ENCODE measurements at places on chromosomes 13 and 19.

DNA sequence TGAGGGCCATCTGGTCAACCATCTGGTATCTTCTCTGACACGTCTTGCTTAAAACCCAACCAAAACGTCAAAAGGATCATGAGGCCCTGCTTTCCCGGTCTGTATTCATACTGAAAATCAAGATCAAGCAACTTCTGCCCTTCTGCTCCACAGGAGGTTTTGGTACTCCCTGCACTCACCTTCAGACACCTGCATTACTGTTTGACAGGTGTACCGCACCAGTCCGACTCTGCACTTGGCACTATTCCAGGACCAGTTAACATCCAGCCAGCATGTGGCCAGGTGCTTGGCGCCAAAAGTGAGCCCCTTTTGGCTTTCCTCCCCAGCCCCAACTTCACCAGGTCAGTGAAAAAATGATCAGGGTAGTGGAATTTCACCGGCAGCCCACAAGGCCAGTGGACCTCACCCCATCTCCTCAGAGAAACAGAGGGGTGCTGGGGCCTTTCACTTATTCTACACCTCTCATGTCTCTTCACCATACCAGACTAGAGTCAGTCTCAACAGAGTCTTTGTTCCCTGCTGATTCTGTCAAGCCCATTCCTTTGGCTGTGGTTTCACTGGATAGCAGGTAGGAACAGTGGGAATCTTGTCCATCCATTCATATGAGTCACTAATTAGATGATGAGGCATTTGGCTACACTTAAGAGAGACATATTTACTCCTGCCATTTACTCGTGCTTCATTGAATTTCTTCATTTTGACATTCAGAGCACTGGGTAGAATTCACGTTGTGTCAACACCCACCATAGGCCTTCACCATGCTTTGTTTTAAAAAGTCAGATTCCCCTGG, 85.3 kb downstream of the ZNF726 start:
- no peak for DNase-seq

GRCh38 chr13:40992678-40993518, 26.2 kb downstream of the ELF1 start:
- no peak for DNase-seq

- no peak for DNase-seq
Measured at GRCh38 chr19:38730731-38731589, 13.3 kb downstream of the CAPN12 start.

- DNase-seq, result no peak
Measured at GRCh38 chr13:40993987-40994386, 25.1 kb downstream of the ELF1 start.

- no peak for DNase-seq
Measured at GRCh38 chr13:43086181-43086580, 62.8 kb downstream of the DNAJC15 start.

GRCh38 chr13:46901721-46902120, 4.9 kb upstream of the HTR2A start:
- DNase-seq, result no peak

All from activated naive CD4-positive, alpha-beta T cell (primary cell).